ENCODE measurements at places on chromosomes 13 and 19.

- no peak for DNase-seq
These were observed 7.3 kb upstream of the URI1 start for GRCh38 chr19:29934781-29935180.

DNA sequence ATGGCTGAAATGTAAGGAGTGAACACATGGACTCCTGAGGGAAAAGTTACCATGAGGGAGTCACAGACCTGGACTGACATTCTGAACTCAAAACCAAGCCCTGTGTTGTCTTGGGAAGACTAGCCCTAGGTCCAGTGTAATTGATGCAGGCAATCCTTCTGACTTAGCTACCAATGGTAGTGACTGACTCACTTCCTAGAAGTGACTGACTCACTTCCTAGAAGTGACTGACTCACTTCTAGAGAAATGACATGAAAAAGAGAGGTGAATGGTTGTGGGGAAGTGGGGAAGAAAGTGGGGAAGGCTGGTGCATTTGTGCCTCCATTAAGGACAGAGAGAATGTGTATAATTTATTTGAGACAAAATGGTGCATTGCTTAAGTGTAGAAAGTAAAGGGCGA lies 49.9 kb downstream of the EDNRB start:
- no peak for DNase-seq

- DNase-seq, result no peak
These were observed 2.5 kb upstream of the LILRB4 start for GRCh38 chr19:54660306-54660705.

DNA sequence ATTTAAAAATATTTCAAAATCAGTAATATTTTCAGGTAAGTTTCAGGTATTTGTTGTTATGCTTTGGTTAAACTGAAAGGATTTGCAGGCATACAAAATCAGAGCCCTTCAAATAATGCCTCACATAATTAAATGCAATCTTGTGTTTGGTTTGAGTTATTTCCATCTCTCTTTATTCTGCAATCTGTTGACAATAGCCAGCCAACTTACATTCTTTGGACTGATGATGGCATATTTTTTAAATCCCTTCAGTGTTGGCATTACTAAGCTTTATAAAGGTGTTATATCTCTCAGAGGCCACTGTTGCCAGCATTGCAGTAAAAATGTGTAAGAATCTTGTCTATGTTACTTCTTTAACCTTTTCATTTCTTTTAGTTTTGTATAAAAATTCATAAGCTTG lies 257.2 kb upstream of the RFC3 start:
- no peak for DNase-seq

DNA sequence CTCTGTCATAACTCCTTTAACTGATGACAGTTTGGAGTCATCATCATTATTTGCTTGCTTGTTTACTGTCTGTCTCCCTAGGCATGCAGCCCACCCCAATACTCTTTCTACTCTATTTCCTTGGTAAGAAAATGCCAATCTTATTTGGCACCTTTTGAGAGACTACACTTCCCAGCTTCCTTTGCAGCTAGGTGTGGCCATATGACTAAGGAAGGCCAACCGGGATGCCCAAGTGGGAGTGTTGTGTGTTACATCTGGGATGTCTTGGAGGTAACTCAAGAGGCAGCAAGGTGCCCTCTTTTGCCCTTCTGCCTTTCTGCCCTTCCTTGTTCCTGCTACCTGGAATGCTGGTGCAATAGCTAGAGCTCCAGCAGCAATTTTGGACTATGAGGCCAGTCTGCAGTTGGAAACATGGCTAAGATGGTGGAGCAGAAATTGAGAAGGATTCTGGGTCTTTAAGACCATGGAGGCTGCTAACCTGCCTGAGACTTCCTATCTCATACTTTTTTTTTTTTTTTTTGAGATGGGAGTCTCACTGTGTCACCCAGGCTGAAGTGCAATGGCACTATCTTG lies 27.5 kb downstream of the C19orf81 start:
- DNase-seq, result no peak

DNA sequence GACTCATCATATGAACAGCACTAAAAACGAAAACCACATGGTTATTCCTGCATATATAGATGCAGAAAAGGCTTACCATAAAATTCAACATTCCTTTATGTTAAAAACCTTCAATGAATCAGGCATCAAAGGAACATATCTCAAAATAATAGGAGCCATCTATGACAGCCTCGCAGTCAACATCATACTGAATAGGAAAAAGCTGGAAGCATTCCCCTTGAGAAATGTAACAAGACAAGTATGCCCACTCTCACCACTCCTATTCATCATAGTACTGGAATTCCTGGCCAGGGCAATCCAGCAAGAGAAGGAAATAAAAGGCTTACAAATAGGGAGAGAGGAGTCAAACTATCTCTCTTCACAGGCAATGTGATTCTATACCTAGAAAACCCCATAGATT lies 179.6 kb upstream of the HTR2A start:
- DNase-seq, result no peak

GRCh38 chr19:42267644-42268141 lies 1.4 kb upstream of the CIC start:
- DNase-seq, result no peak

GRCh38 chr13:26976313-26976712 lies 195.3 kb downstream of the USP12 start:
- DNase-seq, result no peak

GRCh38 chr13:112940236-112940635 lies 28.8 kb upstream of the MCF2L start:
- DNase-seq, result no peak

DNA sequence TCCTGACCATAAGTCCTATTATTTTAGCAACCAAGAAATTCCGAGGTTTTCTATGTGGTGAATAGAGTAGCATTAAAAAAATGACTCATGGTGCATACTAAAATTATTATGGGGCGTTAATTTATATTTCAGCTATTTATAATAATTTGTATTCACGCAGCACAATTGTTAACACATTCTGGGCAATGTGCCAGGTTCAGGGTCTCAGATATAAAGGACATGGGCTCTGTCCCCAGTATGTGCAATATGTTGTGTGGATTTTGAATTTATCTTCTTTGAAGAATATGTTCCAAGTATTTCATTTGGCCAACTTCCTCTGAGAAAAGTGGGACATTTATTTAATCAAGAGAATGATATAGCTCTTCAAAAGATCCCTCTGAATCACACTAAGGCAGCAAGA lies 1434.7 kb upstream of the PRR20A start:
- DNase-seq, result no peak

DNA sequence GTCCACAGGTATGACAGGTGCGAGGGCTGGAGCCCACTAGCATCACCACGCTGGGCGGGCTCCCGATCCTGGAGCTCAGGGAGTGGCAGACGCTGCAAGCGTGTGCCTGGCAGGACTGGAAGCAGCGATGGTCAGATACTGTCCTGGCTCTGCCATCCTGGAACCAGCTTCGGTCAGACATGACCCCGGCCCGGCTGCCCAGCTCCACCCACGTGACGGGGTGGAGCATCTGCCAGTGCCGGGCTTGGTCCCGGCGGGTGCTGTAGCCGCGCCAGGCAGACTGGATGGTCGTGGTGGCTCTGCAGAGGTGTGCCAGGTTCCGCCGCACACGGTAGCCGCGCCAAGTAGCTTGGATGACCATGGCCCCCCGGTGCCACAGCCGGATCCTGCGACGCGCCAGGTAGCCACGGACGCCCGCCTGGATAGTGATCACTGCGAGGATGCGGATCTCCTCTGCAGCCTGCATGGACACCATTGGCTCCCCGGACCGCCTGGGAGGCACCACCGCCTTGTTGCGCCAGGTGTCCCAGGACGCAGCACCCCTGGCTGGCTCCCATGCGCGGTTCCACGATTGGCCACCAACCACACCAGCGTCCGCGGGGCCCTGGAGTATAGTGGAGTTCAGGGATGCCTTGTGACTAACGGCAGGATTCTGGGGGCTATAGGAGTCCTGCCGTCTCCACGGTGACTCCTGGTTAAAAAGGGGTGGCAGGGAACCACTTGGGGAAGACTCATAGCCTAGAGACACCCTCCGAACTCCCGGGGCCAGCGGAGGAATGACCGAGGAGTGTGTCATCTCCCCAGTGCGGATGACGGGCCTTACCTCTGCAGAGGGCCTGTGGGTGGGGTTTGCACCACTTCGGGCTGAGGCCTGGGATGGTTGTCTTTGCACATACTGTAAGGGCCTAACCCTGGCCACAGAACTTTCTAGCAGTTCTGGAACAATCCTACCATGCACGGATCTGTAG lies 16.5 kb downstream of the IQCN start:
- DNase-seq, result no peak

- peak; percentile 100 for DNase-seq
These were observed at the start of gene TECR for GRCh38 chr19:14529254-14530004. TECR (plus strand) TSS chr19:14529594; CDS start chr19:14529697, 103 bp downstream.

- DNase-seq, result no peak
These were observed 23.1 kb upstream of the SPRY2 start for GRCh38 chr13:80363890-80364503.

- DNase-seq, result no peak
These were observed 42.6 kb downstream of the MRPL57 start for GRCh38 chr13:21219036-21219381.

DNA sequence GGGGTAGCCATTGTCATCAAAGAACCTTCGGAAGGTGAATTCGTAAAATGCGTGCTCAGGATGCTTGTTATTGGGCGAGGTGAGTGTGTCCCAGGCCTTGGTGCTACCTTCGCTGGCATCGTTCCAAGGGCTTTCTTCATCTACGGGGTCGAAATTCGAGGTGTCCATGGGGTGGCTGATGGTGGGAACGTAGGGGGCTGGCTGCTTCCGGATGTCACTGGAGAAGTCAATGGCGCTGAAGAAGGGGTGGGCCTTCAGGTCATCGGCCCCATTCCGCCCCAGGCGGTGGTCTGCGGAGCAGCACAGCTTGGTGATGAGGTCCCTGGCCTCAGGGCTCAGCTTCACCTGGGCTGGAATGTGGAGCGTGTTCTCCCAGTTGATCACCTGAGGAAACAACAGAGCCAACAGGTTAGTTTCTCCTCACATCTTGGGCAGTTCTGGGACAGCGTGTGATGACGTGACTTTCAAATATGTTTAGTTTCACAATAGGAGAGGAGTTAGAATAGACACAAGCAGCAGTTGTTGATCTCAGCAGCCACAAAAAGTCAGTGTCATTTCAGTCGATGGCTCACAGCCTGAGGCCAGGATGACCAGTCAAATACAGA lies 72.5 kb upstream of the XPO4 start:
- DNase-seq, result no peak

GRCh38 chr13:66314911-66315310 lies 915.2 kb downstream of the PCDH9 start:
- no peak for DNase-seq

All from stimulated activated CD8-positive, alpha-beta memory T cell treated with anti-CD3 and anti-CD28 coated beads, Interleukin-7, amount 100 ng/mL, for 24 hours (primary cell).